ENCODE measurements at places on chromosomes 11 and 22.
A peak's percentile ranks its signal among the peaks of the same experiment; 100 is the strongest.

- DNase-seq, result no peak
- H3K27me3 ChIP-seq, result no peaks in the 10 kb centered on the region
- no peak overlapping the region for H3K27ac ChIP-seq
- H3K4me3 ChIP-seq, result no peak overlapping the region
- H3K4me1 ChIP-seq, result peaks cover 55% of the 10 kb centered on the region
These were observed 64.2 kb upstream of the BLID start for GRCh38 chr11:122179961-122180834.

- no peak overlapping the region for H3K4me3 ChIP-seq
- peak overlapping the region; percentile 50 for H3K27ac ChIP-seq
- H3K36me3 ChIP-seq, result no peaks in the 10 kb centered on the region
- no peaks in the 10 kb centered on the region for H3K27me3 ChIP-seq
- no peak for DNase-seq
These were observed 7.2 kb upstream of the PLXNB2 start for GRCh38 chr22:50314455-50315288.

GRCh38 chr22:50326956-50327710 is at the start of gene DENND6B:
Gene DENND6B, minus strand, starts transcription at chr22:50327012. Its CDS starts 24 bp downstream, at chr22:50326988.
- H3K4me1 ChIP-seq, result peaks cover 15% of the 10 kb centered on the region
- peaks cover 2% of the 10 kb centered on the region for H3K27me3 ChIP-seq
- DNase-seq, result peak; percentile 69
- no peaks in the 10 kb centered on the region for H3K36me3 ChIP-seq
- peak within 1 kb of the TSS; percentile 95 for H3K27ac ChIP-seq
- peak within 1 kb of the TSS; percentile 93 for H3K4me3 ChIP-seq

DNA sequence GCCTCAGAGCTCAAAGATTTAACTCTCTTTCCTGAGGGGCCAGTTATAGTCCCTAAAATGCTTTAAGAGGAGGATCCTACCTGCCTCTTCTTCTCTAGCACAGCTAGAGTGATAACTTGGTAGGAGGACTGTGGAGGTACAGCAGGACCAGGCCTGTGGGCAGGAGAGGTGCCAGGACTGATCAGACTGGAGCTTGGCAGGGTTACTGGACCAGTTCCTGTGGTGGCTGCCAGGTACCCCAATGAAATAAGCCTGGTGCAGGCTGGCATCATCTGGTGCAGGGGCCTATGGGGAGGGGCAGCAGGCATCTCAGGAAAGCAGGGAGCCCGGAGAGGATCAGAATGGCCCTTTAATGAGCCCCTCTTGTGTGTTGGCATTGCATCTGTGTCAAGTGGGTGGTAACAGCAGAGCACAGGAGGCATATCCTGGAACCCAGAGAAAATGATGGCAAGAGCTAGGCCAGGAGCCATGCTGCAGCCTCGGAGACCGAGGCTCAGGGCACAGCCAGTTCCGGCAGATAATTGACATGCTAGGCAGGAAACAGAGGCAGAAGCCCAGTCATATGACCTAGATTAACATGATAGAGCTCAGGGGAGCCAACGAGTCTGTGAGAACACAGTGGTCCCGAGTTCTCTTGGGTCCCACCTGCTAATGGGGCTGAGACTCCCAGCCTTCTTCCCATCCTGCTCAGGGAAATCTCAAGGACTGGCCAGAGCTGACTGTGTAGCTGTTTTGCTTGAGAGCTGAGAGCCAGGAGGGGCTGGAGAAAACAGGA is 187.5 kb upstream of the ZBED5 start:
- H3K27ac ChIP-seq, result no peak overlapping the region
- no peak overlapping the region for H3K4me3 ChIP-seq
- no peaks in the 10 kb centered on the region for H3K27me3 ChIP-seq
- DNase-seq, result no peak
- no peaks in the 10 kb centered on the region for H3K36me3 ChIP-seq

DNA sequence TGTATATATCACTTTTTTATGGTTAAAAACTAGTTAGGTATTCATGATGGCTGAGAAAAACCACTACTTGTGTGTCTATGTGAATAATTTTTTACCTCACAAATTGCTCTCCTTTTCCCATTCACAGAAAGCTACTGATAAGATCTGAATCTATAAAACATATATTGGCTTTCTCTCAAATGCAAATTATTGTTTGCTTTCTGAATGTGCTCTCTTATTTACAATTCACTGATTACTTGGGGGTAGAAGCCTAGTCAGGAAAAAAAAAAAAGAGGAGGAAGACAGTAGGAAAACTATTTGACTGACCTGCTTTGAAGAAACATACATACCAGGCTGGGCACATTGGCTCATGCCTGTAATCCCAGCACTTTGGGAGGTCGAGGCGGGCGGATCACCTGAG is 20.5 kb downstream of the PGM2L1 start:
- no peak overlapping the region for H3K4me3 ChIP-seq
- DNase-seq, result no peak
- H3K36me3 ChIP-seq, result peaks cover 5% of the 10 kb centered on the region
- no peaks in the 10 kb centered on the region for H3K27me3 ChIP-seq
- H3K4me1 ChIP-seq, result no peaks in the 10 kb centered on the region

- no peak for DNase-seq
- H3K4me1 ChIP-seq, result peaks cover 12% of the 10 kb centered on the region
- H3K27me3 ChIP-seq, result no peaks in the 10 kb centered on the region
- no peak overlapping the region for H3K27ac ChIP-seq
These were observed 86.2 kb downstream of the GALNT18 start for GRCh38 chr11:11535611-11536010.

- H3K27me3 ChIP-seq, result no peaks in the 10 kb centered on the region
- H3K4me3 ChIP-seq, result no peak overlapping the region
- H3K4me1 ChIP-seq, result no peaks in the 10 kb centered on the region
- no peak for DNase-seq
These were observed 43.5 kb downstream of the ST14 start for GRCh38 chr11:130202818-130203689.

Measured in neural crest cell (in vitro differentiated cells).